ENCODE measurements at places on chromosomes 3 and 15.

GRCh38 chr3:123021996-123022510 lies 5.5 kb downstream of the SEMA5B start:
- no peak for DNase-seq

DNA sequence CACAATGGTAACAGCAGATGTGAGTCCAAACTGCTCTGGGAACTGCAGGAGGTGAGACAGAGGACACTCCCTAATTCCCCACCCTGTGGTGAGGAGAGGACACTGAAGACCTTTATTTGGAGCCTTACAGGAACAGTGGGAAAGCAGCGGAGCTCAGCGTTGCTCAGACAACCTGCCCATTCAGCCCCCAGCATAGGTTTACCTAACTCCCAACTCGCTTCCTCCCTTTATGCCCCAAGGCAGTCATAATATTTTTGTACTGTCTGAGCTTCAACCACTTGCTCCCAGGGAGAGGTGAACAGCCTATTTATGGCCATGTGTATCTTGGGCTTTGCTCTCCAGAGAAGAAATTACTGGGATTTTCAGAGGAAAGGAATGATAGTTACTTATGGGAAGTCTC lies 34.1 kb downstream of the SHC4 start:
- no peak for DNase-seq

DNA sequence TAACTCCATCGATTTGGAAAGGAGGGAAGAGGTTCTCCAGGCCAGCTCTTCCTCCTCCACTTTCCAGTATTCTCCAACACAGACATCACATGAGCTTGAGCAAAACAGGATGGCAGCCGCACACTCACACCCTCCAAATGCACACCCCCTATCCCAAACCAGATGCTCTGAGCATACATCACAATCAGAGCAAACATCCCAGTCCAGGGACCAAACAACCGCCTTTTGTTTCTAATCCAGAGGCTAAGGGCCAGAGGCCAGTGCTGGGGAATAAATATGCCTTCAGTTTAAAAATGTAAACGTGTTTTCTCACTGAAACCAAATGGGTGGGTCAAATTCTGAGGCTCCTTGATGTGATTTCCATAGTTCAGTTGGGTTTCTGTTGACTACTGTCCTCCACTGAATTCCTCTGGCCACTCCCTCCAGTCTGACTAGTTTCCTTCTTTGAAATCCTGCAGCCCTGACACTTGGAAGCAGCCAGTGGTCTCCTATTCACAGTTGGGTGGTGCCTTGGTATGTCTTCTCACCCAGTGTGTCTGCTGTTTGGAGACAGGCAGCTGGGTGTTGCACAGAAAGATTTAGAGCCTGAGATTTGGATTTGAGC lies 19.2 kb upstream of the MFGE8 start:
- no peak for DNase-seq

DNA sequence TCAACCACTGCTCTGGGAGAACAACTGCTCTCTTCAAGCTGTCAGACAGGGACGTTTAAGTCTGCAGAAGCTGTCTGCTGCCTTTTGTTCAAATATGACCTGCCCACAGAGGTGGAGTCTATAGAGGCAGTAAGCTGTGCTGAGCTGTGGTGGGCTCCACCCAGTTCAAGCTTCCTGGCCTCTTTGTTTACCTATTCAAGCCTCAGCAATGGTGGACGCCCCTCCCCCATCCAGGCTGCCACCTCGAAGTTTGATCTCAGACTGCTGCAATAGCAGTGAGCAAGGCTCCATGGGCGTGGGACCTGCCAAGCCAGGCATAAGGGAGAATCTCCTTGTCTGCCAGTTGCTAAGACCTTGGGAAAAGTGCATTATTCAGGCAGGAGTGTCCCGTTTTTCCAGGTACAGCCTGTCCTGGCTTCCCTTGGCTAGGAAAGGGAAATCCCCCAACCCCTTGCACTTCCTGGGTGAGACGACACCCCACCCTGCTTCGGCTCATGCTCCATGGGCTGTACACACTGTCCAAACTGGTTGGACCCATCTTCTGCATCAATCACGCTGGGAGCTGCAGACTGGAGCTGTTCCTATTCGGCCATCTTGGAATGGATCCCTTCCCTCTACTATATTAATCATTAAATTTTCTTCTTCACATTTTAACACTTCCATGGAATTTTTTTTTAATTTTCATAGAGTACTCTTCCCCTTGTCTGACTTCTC lies 167.0 kb upstream of the UBE2E2 start:
- no peak for DNase-seq

- DNase-seq: no peak
Measured at GRCh38 chr3:17035033-17035432, 150.3 kb downstream of the PLCL2 start.

GRCh38 chr3:175778994-175779393 lies 919.9 kb downstream of the NAALADL2 start:
- DNase-seq: no peak

GRCh38 chr15:60526127-60526616 lies 47.2 kb upstream of the ICE2 start:
- DNase-seq: no peak

GRCh38 chr3:48273594-48274211 lies 32.8 kb downstream of the ZNF589 start:
- DNase-seq: peak; percentile 73

Data from hematopoietic multipotent progenitor cell treated with erythropoietin and hydrocortisone succinate and interleukin-3 and kit ligand, for 15 days (in vitro differentiated cells).